Stimulated activated CD4-positive, alpha-beta T cell treated with anti-CD3 and anti-CD28 coated beads, Interleukin-4, amount 100 ng/mL, for 48 hours (primary cell): ENCODE measurements at places on chromosomes 12 and 14.
A peak's percentile ranks its signal among the peaks of the same experiment; 100 is the strongest.

- no peak for DNase-seq
Observed at GRCh38 chr12:100688451-100688864, 106.1 kb upstream of the ANO4 start.

GRCh38 chr14:96958057-96958456 lies 160.9 kb downstream of the VRK1 start:
- DNase-seq, result no peak

DNA sequence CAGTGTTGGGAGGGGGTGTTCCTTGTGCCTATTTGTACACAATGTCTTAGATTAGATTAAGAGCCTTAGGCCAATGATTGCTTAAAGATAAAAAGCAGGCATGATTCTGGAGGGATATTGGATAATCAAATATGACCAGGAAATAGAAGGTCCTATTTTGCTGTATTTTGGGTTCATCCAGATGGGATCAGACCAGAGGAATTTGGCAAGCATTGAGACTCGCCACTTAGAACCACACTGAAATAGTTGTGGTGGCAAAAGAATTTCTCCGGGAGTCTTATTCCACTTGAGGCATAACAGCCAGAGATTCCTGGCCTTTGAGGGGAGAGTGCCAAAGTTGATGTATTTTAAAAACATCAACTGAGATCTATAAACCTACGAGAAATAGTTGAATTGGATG lies 327.2 kb downstream of the RAD51B start:
- DNase-seq, result no peak

DNA sequence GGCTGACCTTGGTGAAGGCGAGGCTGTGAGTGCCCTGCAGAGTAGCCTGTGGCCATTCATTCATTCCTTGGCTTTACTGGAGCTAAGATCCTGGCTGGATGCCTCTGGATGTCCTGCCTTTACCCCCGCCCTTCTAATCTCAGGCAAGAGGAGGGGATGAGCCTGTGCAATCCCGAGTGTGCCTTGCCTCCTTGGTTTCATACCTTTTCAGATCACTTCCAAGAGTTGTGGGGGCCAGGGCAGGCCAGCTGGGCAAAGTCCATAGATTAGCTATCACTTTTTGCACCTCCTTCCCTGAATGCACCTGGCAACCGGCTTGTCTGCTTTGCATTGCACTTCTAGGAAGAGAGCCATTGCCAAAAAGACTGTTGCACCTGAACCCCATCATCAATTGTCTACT lies 1.5 kb downstream of the VRTN start:
- DNase-seq, result no peak

- no peak for DNase-seq
Observed at GRCh38 chr14:83707056-83707455, 1822.9 kb upstream of the FLRT2 start.

DNA sequence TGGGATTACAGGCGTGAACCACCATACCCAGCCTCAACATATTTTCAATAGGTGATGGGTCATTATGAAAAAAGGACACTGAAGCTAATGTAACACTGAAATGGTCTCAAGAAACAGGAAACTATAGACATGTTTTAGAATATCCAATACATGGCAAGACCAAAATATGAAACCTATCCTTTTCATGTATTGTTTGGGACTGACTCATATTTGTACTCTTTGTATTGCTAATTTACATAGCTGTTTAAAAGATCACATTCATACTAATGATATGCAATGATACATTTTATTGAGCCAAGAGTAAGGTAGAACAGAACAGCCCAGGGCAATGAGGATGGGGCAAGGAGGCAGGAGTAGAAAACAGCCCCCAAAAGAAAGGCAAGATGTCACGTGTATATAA lies 32.6 kb downstream of the RESF1 start:
- DNase-seq, result no peak

GRCh38 chr12:18747895-18748294 lies 10.0 kb downstream of the CAPZA3 start:
- DNase-seq, result no peak

DNA sequence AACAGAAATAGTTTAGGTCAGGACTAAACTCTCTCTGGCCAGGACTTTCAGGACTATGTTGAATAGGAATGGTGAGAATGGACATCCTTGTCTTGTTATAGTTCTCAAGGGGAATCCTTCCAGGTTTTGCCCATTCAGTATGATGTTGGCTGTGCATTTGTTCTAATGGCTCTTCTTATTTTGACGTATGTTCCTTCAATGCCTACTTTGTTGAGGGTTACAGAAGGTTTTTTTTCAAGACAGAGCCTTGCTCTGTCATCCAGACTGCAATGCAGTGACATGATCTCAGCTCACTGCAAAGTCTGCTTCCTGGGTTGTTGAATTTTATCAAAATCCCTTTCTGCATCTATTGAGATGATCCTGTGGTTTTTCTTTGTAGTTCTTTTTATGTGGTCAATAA lies 79.5 kb upstream of the NID2 start:
- DNase-seq, result no peak

DNA sequence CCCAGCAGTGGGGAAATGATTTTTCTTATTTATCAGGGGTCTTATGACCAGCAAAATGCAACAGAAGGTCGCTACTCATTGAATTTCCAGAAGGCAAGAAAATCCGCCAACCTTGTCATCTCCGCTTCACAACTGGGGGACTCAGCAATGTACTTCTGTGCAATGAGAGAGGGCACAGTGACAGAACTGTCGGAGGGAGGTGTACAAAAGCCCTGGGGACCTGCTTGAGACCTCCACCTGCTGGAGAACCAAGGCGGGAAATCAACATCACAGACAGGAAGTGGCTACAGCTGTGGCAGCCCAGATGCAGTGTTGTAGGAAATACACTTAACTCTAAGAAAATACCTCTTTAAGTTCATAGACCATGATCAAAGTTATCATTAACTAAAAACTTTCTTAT lies 250.9 kb upstream of the OR4E1 start:
- DNase-seq, result peak; percentile 8

DNA sequence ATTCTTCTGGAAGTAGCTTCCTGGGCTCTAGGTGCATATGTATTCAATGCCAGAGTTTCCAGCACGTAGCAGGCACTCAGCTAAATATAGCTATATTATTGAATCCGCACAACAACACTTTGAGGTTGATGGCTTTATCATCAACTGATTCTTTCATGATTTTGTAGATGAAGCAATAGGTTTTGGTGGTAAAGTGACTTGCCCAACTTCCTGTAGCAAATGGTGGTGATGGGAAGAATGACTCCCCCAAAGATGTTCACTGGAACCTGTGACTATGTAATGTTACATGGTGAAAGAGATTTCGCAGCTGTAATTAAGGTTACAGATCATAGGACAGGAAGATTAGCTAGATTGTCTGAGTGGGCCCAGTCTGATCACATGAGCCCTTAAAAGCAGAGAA lies 3.2 kb downstream of the TDRD9 start:
- no peak for DNase-seq

GRCh38 chr12:111677186-111677585 lies 8.6 kb downstream of the BRAP start:
- no peak for DNase-seq

- DNase-seq, result no peak
Observed at GRCh38 chr14:94686511-94687160, 74.4 kb downstream of the SERPINA3 start.
